ENCODE measurements at places on chromosomes 6 and 20. TPM values are rescaled to one million over a fixed set of nuclear protein-coding genes. Genes with fewer than 3 reads are reported as not detected.

COL9A1 gene
- not detected for polyA plus RNA-seq

SCP2D1 gene
- not detected for polyA plus RNA-seq

TUBB2B gene
- not detected for polyA plus RNA-seq

B3GAT2 gene
- not detected for polyA plus RNA-seq

RAET1E gene
- polyA plus RNA-seq = not detected

DSP gene
- polyA plus RNA-seq = not detected

F13A1 gene
- 49.0 TPM for polyA plus RNA-seq

MAP7 gene
- 1.2 TPM for polyA plus RNA-seq

ZNF165 gene
- polyA plus RNA-seq = 0.08 TPM

PI16 gene
- not detected for polyA plus RNA-seq

BIRC7 gene
- 0.37 TPM for polyA plus RNA-seq

STX11 gene
- 372 TPM for polyA plus RNA-seq

USP49 gene
- polyA plus RNA-seq = 0.08 TPM

SLC22A16 gene
- 15.6 TPM for polyA plus RNA-seq

OSBPL2 gene
- polyA plus RNA-seq = 19.4 TPM

C6orf132 gene
- 0.03 TPM for polyA plus RNA-seq

TRDN gene
- not detected for polyA plus RNA-seq

RSPO3 gene
- polyA plus RNA-seq = not detected

PPP1R14C gene
- polyA plus RNA-seq = 0.11 TPM

ADGRF4 gene
- polyA plus RNA-seq = not detected

RAMACL gene
- polyA plus RNA-seq = not detected

Measured in CD14-positive monocyte (primary cell).